NCI-H524 (cell line): ENCODE measurements at places on chromosomes 13 and 19.

- no peak for DNase-seq
Measured at GRCh38 chr13:42073683-42074082, 25.2 kb downstream of the DGKH start.

- no peak for DNase-seq
Measured at GRCh38 chr13:113598481-113598880, 13.9 kb downstream of the TFDP1 start.

DNA sequence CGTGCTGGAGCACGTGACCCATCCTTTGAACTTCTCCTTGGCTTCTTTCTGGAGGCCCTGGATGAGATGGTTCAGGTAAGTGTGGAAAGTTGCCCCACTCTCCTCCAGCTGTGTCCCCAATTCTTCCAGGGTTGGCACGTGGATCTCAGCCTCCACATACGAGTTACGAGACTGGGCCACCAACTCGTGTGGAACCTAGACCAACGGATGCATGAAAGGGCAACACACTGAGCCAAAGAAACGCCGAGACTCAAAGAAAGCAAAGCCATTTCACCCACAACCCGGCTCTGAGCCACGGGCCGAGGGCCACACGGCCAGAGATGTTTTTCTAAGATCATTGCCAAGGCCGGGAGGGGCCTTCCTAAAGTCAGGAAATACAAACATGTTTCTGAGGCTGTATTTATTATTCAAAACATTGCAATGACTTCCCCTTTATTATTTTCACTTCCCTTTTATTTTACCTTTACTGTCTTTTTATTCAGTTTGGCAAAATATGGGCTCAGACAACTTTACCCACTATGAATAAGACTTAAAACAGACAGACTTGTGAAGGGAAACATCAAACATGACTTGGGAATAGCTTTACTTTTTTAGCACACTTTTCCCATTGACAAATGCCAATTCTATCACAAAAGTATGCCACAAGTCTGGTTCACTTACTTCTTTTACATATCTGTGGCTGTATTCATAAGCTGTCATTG, 94.6 kb downstream of the KL start:
- DNase-seq: no peak

DNA sequence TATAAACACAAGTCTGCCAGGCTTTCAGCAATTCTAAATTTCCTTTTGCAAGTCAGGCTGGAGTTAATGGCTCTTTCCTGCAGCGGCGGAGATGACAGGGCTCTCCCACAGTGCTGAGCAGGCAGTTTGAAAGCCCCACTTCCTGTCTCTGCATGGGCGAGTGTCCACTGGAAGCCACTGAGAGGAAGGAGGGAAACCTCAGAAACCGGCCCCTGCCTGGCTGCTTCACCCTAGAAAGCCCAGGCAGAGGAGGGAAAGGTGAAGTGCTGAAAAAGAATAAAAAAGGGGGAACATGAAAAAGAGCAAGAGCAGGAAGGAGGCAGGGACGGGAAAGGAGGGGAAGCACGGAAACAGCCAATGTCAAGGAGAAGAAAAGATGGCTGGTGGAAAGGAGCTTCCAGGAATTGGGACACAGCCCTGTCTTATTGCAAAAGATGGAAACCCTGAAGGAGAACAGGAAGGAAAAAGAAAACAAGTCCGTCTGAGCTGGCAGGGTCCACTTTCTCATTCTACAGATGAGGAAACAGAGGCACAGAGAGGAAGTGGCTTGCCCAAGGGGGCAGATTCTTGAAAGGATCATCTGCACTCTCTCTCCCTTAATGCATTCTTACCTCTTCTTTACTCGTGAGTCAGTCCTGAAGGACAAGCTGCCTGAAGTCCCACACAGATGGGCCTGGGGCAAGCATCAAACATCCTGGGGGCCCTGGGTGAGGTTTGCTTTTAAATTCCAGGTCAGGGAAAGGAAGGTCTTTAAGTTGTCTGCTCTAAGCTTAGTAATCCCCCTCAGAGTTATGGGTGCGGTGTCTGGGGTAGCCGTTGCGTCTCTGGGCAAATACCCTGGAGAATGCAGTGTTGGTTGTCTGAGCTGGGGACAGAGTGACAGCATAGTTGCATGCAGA, 38.8 kb upstream of the ALOX5AP start:
- DNase-seq: no peak

- DNase-seq: no peak
Measured at GRCh38 chr13:35594096-35594495, 117.6 kb upstream of the MAB21L1 start.

DNA sequence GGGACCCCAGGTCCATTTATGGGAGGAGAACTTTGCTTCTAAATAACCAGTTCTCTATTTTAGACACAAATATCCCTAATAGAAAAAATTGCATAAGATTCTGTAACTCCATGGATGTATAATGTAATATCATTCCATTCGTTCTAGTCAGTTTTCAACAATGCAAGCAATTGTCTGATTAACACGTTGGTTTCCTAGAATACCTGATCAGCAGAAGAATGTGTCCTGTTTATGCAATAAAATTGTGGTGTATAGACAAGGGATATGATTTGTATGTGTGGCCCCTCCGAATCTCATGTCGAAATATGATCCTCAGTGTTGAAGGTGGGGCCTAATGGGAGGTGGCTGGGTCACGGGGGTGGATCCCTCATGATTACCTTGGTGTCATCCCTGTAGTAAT, 62.1 kb downstream of the RUBCNL start:
- DNase-seq: no peak

DNA sequence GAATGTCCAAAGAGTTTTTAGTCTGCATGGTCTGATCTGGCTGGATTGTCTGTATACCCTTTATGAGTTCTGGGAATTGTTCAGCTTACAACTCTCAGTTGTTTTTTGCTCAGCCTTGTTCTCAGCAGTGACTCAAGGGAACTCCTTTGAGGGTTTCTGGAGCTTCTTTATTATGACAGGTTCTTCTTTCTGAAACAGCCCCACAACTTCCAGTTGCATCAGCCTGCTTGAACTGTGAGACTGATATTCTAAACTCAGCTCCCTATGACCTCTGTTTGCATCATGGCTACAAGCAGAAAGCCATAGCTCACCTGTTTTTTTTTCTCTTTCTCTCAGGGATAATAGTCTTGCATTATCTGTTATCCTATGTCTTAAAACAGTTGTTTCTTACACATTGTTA, 85.0 kb downstream of the TDRD3 start:
- DNase-seq: no peak

- no peak for DNase-seq
Measured at GRCh38 chr13:113430378-113431110, 22.7 kb downstream of the ADPRHL1 start.

- no peak for DNase-seq
Measured at GRCh38 chr13:110115591-110115990, 191.4 kb downstream of the COL4A1 start.

- no peak for DNase-seq
Measured at GRCh38 chr19:45515807-45516401, 8.6 kb downstream of the VASP start.

GRCh38 chr19:45464852-45465441, 2.8 kb upstream of the FOSB start:
- DNase-seq: no peak

GRCh38 chr19:6150289-6150688, 14.8 kb downstream of the ACSBG2 start:
- no peak for DNase-seq

DNA sequence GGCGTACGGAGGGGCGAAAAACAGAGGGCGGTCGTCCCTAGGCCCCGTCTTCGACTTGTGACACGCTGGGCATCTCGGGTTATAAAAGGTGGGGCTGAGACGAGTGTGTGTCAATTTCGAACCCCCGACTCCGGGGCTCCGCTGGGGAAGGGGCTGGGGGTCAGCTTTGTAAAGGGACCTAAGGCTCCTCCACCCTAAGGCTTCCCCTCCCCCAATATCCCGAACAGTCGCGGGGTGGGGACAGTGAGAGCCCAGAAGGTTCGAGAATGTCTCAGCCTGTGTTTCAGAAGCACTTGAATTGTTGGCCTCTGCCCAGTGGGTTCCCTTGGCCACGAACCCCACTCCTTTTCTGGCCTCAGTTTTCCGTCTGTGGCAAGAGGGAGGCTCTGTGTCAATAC, 450 bp downstream of the SELENOW start:
- no peak for DNase-seq

DNA sequence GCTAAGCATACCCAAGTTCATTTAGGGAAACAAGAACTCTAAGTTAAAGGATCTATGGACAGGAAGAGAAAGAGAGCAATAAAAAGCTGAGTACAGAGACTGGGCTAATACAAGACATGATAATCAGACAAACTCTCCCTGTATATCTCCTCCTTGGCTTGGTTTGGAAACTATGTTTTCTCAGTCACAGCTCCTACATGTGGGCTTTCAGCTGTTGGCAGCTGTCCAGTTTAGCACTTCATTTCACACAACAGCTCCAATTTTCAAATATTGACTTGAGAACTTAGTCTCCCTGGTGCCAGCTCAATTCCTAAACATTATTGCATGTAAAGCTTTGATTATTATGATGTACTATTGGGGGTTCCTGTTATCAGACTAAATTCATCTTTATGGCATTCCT, 222.8 kb upstream of the OBI1 start:
- DNase-seq: peak; percentile 49

DNA sequence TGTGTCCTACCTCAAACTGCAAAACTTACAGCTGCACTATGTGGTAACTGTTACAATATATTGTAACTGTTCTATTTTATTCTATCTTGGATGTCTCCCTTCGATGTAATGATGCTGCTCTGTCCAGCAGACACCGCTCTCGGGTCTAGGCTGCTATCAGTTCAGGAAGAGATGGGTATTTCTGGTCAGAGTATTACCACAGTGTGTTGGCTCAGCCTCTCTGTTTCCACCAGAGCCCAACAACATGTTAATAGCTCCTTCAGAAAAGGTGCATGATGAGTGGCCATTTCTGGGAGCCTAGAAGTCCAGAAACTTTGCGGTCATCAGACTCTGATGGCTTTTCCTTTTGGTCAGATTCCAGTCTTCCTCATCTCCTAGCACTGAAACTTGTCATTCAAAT, 35.9 kb upstream of the IGFL1 start:
- DNase-seq: no peak

DNA sequence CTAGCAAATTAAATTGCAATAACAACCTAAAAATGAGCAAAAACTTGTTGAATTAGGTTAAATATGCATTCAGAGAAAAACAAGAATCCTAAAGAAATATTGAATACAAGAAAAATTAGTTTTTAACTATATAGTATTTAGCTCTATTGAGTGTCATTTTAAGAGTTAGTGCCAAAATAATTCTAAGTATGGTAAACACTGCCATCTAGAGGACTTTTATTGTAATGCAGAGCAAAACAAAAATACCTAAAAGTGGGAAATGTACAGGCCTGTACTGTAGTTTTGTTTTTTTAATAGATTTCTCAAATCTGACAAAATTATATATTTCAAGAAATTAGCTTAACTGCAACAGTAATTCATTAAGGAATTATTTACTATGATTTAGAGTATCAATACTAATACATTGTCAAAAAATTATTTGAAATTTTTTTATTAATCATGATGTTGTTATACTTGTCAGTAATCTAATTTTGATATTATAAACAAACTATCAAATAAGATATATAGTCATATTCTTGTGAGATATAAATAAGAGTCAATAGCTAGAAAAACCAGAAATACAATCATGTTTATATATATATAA, 8.2 kb upstream of the PCDH9 start:
- DNase-seq: no peak

- no peak for DNase-seq
Measured at GRCh38 chr19:38190793-38191192, 33.2 kb downstream of the DPF1 start.

DNA sequence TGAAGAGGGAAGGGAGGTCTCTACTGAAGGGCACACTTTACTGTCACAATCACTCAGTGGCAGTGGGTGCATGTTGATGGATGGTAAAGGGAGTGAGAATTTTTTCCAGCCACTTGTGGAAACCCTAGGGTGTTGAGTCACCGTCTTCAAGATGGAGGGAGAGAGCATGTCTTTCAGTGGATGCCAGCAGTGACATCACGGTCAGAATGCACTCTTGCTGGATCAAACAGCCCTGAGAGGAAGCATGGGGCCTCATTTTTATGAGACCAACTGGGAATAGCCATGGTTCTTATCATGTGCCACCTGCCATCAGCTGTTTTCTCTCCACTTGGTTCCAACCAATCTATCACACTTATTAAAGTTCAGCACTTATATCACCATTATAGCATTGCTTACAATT, 182.5 kb downstream of the KCNRG start:
- DNase-seq: no peak

GRCh38 chr13:96218475-96218874, 128.6 kb downstream of the HS6ST3 start:
- no peak for DNase-seq

DNA sequence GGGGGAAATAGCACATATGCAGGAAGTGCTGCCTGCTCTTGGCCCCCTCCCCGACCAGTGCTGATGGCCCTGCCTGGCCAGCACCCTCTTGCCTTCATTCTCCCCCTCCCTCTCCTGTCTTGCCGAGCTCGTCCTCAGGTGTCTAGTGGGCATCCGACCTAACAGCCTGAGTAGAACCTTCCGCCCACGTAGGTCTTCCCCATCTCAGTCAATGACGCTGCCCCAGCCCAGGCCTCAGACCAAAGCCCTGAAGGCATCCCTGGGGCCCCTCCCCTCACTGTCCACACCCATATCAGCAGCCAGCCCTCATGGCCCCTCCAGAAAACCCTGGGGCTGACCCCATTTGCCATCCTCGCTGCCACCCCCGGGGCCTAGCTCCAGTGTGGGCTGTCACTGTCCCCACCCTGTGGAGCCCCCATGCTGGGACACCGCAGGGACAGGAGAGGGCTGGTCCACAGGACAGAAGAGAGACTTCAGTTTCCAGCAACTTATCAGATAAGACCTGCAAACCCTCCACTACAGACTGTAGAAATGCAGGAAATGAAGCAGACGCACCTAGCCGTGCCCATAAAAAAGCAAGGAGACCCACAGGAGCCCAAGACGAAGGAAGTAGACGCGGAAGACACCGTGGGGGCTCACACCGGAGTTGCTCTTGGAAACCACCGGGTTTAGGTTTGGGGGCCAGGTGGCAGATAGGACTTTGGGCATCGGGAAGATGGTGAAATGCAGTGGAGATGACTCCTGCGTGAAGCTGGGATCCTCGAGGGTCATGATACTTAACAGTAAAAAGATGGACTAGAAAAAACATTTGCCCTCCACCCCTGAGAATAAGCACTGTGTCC, 38.3 kb downstream of the AP1M1 start:
- DNase-seq: no peak

DNA sequence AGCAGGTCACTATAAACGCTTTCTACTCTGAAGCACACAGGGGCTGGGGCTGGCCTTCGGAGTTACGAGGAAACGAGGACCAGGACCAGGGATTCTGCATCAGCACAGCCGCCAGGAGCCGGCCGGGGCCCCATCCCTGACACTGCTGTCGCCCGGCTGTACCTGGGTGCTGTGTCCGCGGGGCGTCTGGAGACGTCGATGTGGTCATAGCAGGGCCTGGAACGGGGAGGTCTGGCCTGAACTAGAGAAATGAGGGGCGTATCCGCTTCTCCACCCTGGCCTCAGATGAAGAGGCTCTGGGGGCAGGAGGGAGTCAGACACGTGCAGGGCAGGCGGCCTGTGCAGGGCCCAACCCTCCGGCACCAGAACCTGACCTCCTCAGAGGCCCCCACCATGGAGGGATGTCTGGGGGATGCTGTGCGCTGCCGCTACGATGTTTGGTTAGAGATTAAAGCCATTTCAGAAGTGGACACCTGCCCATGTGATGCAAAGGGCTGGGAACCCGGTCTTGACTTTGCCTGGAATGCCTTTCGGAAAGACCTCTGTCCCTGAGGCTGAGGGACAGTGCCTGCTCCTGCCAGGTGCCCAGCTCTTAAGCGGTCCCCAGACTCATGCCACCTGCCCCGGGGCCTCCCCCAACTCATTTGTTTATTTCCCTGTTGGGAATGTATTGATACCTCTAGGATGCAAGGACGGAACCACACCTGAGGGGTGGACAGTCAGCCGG, 21.4 kb downstream of the GAS6 start:
- DNase-seq: no peak
